ENCODE measurements at places on chromosomes 13 and 19. TPM values are rescaled to one million over a fixed set of nuclear protein-coding genes. Genes with fewer than 3 reads are reported as not detected.

The TNNI3 gene
- total RNA-seq: not detected

The GPC5 gene
- 1.7 TPM for total RNA-seq

DNA sequence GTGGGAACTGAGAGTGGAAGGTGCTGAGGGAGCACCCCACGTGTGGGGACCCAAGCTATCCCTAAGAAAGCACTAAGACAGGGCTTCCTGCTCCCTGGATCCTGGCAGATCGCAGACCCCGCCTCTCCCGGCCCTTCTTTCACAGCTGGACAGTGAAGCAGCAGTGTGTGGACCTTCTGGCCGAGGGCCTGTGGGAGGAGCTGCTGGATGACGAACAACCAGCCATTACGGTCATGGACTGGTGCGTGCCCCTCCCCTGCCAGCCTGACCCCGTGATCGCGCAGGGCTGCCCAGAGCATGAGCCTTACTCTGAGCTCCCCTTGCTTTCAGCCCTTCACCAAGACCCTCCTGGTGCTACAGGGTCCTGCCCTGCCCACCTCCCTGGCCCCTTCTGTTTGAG, 2.3 kb downstream of the NCCRP1 start:
- peak; percentile 18 for DNase-seq

DNA sequence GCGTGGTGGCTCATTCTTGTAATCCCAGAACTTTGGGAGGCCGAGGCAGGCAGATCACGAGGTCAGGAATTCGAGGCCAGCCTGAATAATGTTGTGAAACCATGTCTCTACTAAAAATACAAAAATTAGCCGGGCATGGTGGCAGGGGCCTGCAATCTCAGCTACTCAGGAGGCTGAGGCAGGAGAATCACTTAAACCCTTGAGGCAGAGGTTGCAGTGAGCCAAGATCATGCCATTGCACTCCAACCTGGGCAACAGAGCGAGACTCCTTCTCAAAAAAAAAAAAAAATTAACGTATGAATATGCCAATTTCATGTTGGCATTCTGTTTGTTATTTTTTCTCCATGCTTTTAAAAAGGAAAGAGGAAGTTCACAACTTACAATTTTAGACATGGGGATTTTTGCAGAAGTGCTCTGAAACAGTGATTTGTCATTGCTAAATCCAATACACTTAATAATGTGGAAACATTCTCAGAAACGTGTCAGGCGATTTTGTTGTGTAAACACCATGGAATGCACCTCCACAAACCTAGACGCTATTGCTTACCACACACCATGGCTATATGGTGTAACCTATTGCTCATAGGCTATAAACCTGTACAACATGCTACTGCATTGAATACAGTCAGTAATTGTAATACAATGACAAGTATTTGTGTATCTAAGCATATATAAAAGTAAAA, 115.9 kb upstream of the PCDH20 start:
- no peak for DNase-seq

GRCh38 chr13:78326633-78327032, 276.7 kb downstream of the POU4F1 start:
- peak; percentile 24 for DNase-seq

DNA sequence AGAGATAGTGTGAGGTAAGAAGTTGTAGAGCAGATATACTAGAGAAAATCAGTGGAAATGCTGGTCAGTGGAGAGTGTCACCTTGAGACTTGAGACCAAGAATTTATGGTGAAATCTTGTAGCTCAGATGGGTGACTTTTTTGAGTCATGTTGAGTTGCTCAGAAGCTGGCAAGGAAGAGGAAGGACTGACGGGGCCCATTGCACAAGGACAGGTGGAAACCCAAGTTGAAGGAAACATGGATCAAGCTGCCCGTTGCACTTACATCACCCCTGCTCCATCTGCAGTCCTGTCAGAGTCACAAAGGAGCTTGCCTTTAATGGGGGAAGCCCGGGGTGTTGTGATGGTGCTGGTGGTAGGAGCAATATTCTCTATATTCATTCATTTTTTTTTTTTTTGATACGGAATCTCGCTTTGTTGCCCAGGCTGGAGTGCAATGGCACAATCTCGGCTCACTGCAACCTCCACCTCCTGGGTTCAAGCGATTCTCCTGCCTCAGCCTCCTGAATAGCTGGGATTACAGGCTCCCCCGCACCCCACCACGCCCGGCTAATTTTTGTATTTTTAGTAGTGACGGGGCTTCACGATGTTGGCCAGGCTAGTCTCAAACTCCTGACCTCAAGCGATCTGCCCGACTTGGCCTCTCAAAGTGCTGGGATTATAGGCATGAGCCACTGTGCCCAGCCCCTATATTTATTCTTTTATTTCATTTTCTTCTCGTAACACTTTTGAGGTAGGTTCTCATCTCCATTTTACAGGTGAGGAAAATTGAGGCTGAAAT, 27.4 kb downstream of the UBAC2 start:
- no peak for DNase-seq

- no peak for DNase-seq
Observed at GRCh38 chr13:25927932-25928331, 123.9 kb downstream of the SHISA2 start.

DNA sequence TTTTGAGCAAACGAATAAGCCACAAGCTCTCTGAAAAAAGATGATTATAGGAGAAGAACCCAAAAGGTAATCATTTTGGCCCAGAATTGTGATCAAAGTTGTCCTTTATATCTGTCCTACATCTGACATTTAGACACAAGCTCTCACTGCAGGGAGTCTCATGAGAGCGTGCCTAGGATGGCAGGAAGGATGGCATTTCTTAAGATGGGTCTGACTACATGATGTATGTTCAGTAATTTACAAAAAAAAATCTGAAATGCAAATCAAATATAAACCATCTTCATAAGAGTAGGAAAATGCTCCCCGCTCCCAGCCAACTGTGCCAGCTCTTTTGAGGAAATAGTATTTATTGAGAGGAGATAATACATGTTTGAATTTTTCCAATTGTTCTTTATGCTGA, 81.0 kb upstream of the MBNL2 start:
- DNase-seq: no peak

The SULT2A1 gene
- total RNA-seq: not detected

DNA sequence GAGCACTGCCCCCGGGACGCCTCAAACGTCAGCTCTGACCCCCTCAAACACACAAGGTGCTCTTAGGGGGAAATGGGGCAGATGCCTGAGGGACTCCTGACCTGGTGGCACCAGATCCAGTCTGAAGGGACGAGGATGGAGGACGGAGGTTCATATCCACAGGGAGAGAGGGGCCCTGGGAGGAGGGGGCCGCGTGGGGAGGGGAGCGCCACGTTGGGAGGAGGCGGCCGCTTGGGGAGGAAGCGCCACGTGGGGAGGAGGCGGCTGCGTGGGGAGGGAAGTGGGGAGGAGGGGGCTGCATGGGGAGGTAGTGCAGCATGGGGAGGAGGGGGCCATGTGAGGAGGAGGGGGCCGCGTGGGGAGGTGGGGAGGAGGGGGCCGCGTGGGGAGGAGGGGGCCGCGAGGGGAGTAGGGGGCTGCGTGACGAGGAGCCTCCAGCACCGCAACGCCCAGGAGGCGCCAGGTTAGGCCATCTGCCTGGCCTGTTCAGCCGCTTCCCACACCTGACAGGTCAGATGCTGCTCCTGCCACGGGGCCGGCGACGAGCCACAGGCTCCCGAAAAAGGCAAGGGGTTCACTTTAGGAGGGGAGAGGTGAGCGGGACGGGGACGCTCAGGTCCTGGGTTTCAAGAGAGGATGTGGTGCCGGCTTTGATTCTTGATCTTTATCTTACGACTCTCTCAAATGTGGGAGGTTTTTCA, 36.7 kb upstream of the C13orf46 start:
- DNase-seq: no peak

The TMEM205 gene
- 58.9 TPM for total RNA-seq

GRCh38 chr19:2327773-2328400, 499 bp downstream of the LSM7 start:
- peak; percentile 90 for DNase-seq

DNA sequence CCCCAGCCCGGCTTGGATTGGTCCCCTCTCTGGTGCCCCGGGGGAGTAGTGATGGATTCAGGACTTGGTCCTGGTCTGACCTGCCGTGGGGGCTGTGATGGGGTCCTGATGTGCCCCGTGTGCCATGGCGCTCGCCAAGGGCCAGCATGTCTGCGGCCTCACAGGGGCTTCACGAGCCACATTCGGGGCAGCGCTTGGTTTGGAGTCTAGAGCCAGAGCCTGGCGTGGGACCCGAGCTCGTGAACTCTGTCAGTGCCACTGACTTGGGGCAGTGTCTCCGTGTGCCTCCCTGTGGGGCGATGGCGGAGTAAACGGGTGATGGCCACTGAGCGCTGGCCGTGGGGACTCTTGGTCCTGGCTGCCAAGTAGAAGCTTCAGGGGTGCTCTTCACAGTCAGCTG, 17.1 kb downstream of the KDM4B start:
- DNase-seq: no peak

The CFAP97D2 gene
- not detected for total RNA-seq

DNA sequence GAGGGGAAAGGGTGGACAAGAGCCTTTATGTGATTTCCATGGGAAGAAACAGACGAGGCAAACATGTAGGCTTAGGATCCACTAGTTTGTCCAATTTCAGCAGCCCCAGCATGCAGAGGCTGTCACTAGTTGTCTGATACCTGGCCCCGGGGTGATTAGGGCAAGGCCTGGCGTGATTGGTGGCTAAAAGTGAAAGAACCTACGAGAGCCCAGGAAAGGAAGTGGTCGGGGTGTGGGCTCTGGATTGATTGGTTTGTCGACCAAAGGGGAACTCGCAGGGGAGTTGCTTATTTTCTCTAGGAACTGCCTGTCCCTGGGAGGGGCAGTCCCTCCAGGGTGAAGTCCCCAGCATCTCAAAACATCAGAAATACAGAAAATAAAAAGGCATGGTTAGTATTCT, 64.2 kb upstream of the UQCRFS1 start:
- no peak for DNase-seq

DNA sequence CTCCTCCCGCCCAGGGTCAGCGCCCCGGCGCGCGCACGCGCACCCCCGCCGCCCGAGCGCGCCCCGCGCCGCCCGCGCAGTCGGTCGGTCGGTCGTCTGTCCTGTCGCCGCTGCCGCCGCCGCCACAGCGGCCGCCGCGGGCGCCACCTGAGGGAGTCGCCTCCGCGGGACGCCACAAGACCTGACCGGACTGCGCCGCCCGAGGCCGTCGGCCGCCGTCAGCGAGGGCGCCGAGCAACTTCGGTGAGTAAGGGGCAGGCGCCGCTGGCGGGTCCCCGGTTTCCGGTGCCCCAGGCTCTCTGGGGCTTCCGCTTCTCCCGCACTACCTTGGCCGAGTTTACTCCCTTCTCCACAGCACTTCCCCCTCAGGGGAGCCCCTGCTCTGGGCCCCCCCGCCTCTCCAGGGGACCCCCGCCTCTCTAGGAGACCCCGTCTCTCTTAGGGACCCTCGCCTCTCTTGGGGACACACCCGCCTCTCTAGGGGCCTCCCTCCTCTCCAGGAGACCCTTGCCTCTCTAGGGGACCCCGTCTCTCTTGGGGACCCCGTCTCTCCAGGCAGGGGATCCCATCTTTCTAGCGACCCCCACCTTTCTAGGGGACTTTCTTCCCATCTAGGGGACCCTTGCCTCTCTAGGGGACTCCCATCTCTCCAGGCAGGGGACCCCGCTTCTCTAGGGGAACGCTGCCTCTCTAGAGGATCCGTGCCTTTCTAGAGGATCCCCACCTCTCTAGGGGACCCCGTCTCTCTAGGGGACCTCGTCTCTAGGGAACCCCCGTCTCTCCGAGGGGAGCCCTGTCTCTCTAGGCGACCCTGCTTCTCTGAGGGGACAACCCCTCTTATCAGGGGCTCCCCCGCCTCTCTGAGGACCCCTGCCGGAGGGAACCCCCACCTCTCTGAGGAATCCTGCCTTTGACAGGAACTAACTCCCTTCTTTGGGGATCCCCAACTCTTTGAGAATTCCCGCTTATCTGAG, 19.3 kb upstream of the GATAD2A start:
- peak; percentile 30 for DNase-seq

DNA sequence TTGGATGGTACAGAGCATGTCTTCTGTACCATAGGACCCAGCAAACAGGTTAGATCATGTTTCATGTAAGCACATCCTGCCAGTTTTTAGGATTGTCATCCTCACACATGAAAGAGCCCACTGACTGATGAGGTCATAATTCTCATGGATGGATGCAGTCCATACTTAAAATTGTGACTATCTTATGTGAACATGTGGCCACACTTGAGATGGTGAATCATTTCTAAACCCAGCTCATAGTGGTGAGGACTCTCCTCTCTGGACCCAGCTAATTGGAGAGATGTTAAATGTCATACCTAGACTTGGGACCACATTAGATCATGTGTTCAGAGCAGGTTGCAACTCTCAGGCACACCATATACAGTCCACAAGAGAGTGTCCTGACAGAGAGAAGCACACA, 24.8 kb upstream of the ZNF254 start:
- no peak for DNase-seq

GRCh38 chr13:108345016-108345415, 75.5 kb downstream of the TNFSF13B start:
- DNase-seq: no peak

DNA sequence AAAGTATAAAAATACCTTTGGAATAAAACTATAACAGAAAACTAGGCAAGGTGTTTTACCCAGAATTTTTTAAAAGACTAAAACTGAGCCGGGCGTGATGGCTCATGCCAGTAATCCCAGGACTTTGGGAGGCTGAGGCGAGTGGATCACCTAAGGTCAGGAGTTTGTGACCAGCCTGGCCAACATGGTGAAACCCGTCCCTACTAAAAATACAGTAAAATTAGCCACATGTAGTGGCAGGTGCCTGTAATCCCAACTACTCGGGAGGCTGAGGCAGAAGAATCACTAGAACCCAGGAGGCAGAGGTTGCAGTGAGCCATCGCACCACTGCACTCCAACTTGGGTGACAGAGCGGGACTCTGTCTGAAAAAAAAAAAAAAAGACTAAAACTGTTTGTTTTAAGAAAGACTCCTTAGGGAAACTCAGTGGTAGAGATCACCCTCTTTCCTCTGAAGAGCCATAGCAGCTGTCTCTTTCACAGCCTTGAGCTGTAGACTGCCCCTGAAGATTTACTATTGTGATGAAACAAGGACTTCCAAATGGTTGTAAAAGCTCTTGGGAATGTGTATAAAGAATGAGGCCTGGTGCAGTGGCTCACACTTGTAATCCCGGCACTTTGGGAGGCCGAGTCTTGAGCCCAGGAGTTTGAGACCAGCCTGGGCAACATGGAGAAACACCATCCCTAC, 14.7 kb upstream of the KCTD4 start:
- no peak for DNase-seq

The RNF225 gene
- 0.58 TPM for total RNA-seq

DNA sequence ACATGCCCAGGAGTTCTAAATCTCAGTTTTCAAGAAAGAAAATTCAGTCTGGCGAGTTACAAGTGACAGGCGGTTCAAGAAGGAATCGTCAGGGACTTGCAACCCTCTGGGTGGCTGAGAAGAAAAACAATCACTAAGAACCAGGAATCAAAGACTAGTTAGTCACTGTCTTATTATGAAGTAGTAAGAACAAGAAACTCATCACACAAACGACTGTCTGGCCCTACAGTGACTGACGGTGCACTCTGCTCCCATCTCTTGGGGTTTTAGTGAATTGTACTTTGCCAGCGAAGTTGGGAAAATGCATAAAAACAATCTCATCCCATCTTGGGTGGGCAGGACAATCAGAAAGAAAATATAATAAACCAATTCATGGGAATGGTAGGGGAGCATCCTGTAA, 63.7 kb upstream of the SACS start:
- DNase-seq: no peak

All from endothelial cell of umbilical vein (primary cell).